ENCODE measurements at places on chromosomes 16 and 17.

DNA sequence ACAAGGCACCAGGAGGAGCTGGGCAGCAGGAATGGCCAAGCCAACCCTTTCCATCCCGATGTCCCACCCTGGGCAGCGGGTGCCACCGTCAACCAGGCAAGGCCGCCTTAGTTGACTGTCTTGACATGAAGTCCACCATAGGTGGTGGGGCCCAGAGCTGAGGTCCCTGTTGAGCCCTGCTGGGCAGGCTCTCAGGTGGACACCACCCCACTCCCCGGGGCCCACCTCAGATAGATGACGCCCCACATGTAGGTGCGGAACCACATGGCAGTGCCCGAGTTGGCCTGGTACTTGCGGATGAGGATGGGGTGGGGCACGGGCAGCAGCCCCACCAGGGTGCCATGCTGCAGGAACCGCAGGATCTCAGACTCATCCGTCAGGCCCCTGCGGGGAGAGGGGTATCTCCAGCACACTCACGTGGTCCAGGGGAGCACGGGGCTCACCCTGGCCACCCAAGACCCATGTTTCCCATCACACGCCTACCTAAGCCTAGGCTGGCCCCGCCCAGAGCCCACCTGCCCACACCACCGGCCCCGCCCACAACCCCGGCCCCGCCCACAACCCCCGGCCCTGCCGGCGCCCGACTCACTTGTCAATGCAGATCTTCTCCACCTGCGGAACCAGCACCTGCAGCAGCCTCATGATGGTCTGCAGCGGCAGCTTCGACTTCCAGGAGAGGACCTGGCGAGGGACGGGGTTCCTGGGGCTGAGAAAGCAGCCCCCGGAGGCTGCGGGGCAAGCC, 16.2 kb downstream of the OTOP3 start:
- no peak for DNase-seq

GRCh38 chr17:65515959-65516948, 45.2 kb downstream of the AXIN2 start:
- peak; percentile 65 for DNase-seq

GRCh38 chr17:50212121-50212843, 10.9 kb upstream of the COL1A1 start:
- no peak for DNase-seq

GRCh38 chr16:24541233-24541933, 2.0 kb downstream of the RBBP6 start:
- DNase-seq, result no peak

DNA sequence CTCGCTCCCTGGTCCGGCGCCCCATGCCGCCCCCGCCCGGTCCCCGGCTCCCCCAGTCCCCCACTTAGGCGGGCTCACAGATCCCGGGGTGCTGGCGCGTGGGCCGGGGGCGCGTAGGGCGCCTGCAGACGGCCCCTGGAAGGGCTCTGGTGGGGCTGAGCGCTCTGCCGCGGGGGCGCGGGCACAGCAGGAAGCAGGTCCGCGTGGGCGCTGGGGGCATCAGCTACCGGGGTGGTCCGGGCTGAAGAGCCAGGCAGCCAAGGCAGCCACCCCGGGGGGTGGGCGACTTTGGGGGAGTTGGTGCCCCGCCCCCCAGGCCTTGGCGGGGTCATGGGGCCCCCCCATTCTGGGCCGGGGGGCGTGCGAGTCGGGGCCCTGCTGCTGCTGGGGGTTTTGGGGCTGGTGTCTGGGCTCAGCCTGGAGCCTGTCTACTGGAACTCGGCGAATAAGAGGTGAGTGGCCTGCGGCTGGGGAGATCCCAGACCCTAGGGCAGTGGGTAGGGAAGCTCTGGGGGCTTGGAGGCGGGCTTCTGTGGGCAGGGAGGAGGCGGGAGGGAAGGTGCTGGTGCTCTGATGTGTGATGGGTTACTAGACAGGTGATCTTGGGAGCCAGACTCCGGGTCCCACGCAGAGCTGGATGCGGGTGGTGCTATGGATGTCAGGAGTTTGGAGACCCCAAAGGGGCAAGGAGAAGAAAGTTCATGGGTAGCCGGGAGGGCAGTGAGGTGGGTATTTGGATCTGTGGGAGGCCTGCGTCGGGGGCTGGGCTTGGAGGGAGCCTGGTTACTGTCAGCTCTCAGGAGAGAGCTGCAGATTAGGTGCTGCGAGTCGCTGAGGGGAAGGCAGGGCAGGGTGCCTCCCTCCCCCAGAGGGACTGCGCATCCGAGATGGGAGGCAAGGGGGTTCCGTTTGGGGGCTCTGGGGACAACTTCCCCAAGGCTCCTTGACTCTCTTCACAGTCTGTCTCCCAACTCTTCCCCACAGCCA, 560 bp downstream of the EFNB3 start:
- DNase-seq, result no peak

DNA sequence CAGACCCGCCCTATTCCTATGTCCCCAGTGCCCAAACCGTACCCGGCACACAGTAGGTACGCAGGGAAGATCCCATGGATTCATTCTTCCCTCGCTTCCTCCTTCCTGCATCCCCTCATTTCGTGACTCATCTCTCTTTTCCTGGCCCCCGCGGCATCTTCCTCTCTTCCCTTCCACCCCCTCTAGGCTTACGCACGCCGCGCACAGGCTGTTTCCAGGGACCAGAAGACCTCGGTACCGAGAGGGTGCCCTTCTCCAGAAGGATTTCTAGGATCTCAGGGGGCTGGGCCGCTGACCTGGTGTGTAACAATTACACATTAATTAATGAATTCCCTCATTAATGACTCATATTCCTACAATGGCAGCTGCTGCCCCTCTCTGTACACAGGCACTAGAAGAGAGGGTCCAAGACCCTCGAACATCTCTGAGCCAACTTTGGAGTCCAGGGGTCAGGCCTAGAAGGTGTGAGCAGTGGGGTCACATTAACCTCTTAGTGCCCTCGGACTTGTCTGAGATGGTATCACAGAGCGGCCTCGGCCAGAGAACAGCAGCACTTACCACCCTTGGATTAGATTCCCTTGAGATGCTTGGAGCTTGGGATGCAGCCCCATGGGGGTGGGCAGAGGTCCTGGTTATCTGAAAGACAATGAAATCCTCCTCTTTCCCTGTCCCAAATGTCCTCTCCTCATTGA, 16.8 kb upstream of the PLLP start:
- no peak for DNase-seq

- DNase-seq, result no peak
Measured at GRCh38 chr16:48523415-48524204, 86.4 kb downstream of the N4BP1 start.

GRCh38 chr16:19114359-19115147, 789 bp downstream of the ITPRIPL2 start:
- peak; percentile 26 for DNase-seq

DNA sequence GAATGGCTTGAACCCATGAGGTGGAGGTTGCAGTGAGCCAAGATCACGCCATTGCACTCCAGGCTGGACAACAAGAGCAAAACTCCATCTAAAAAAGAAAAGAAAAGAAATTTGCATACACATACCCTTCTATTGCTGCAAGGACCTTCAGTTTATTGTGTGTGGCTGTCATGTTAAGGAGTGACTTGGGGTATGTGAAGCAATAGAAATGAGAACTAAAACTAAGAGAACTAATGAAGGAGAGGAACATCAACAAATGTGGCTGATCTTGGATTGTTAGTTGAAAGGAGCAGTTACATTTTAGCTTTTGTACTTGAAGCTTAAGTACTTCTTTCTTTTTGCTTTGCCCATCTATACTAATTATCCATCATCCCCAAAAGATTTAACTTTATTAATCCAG, 12.7 kb upstream of the NSRP1 start:
- DNase-seq, result no peak

DNA sequence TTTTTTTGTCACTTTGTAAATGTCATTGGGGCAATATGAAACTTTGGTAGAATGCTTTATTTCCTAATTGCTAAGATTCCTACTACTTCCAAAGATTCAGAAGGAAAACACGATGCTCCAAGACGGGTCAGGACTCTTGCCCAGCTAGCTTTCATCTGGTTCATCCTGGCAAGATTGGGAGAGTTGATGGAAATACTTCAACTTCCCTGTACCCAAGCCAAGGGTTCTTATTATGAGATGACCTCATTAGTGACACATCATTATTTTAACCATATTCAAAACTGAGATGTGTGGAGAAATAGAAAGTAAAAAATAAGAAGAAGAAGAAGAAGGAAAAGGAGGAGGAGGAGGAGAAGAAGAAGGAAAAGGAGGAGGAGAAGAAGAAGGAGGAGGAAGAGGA, 25.6 kb downstream of the SOX9 start:
- no peak for DNase-seq

DNA sequence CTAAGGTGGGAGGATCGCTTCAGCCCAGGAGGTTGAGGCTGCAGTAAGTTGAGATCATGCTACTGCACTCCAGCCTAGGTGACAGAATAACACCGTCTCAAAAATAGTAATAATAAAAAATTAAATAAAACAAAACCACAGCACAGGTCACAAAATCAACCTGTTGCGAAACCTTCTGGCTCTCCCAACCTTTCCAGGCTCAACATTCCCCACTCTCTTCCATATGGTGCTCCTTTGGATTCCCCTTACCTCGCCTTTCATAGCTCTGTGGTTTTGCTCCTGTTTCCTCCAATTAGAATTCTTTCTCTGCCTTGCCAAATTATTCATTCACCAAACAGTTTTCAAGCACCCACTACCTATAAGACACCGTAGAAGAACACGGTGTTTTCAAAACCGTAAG, 4.7 kb downstream of the ZDHHC7 start:
- no peak for DNase-seq

- no peak for DNase-seq
Measured at GRCh38 chr17:3043737-3044365, 19.6 kb downstream of the OR1D5 start.

DNA sequence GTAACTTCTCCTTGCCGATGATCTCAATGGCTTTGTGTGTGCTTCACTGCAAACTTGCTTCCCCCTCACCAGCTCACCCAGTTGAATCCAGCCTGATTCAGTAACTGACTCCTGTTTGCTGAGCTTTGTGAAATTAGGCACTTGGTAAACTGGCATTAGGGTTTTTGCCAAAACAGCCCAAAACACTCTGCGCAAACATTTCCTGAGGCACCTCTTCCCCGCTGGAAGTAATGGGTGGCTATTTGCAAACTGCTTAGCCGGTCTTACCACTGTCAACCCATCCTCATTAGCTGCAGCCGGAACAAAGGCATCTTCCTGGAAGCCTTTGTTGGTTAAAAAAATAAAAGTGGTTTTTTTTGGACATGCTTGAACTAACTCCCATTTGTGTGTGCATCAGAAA, 353.2 kb downstream of the MAF start:
- DNase-seq, result no peak

- DNase-seq, result no peak
Measured at GRCh38 chr16:17029602-17030350, 441.0 kb downstream of the XYLT1 start.

- DNase-seq, result no peak
Measured at GRCh38 chr17:14813649-14814370, 451.3 kb downstream of the PMP22 start.

DNA sequence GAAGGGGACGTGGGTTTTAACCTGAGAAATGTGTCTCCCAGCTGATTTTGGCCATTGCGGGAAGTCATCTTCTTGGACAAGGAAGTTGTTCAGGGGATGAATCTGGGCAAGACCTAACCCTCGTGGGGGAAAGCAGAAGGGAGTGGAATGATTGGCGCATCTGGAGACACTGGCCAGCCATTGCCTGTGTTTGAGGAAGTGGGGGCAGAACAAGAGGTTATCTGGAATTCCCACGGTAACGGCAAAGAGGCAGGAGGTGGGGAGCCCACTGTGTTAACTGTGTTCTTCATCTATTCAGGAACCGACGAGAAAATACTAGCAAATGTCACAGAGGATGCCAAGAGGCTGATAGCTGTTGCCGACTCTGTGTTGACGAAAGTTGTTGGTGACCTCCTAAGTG, 66.9 kb downstream of the RNF213 start:
- DNase-seq, result no peak

DNA sequence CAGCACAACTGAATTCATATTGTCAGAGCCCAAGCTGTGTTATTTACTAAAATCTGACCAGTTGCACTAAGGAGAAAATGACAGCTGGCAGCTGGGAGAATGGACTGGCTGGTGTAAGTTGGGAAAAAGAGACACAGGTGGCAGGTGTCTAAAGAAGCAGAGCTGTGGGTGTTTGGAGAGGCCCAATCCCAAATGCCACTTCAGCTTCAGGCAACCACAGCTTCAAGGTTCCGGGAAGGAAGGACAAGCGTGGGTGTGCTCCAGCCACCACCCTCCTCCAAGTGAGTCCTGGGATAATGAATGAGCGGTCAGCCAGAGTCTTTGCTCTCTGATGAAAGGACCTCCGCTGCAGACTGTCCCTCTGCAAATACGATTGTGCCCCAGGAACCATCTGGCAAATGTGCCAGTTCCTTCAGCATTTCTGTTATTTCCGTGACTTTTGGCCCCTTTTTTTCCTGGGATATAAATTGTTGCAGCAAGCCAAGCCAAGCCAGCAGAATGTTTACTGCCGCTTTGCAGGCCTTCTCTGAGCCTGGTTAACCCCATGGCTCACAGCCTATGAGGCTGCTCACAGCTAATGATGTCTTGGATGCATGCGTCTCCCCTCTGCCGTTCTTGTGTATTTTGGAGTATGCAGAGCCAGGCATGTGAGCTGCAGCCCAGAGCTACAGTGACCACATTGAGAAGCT, 9.5 kb upstream of the RHBDL3 start:
- DNase-seq, result no peak

GRCh38 chr16:47877166-47877565, 278.6 kb downstream of the ABCC12 start:
- DNase-seq, result no peak

DNA sequence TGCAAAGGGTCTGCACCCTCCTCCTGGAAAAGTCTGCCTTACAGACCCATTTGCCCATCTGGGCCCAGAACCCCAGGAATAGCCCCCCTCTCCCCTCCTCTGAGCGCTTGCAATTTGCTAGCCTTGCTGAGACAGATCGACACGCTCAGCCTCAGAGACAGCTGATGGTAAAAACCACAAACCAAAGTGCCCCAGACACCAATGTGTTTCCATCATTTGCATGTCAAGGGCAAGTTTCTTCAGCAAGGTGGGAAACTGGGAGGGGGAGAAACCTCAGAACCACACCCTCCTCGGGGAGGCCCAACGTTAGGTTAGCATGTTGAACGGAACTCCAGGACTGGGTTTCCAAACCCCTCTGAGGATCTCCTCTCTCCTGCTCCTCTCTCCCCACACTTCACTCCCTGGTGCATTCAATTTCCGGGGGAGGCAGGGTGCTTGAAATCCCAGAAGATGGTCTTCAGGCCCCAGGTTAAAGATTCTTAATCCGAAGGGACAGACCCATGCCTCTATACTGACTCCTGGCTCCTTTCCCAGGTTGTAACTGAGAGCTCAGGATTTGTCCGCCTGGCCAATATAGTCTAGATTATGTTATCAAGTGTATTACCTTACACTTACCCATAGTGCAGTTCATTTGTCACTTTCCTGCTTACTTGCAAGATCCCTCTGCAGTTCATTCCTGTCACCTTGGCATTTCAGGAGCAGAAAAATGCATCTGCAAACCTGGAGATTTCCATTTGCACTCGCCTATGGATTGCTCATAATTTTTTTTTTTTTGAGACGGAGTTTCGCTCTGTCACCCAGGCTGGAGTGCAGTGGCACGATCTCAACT, 1.3 kb upstream of the CUEDC1 start:
- DNase-seq, result no peak

GRCh38 chr16:51129105-51129504, 22.0 kb downstream of the SALL1 start:
- peak; percentile 27 for DNase-seq

- DNase-seq, result peak; percentile 67
Measured at GRCh38 chr17:45150911-45151809, 2.9 kb downstream of the HEXIM1 start.

All from DMS79 treated with DMSO at 0.1 percent for 48 hours (cell line).